Body of pancreas (tissue), 4 donors: ENCODE measurements at places on chromosomes 5 and 9. TPM values are rescaled to one million over a fixed set of nuclear protein-coding genes. Genes with fewer than 3 reads are reported as not detected.

GRCh38 chr9:127133739-127134167 lies 11.3 kb upstream of the ANGPTL2 start:
- DNase-seq = no peak

DNA sequence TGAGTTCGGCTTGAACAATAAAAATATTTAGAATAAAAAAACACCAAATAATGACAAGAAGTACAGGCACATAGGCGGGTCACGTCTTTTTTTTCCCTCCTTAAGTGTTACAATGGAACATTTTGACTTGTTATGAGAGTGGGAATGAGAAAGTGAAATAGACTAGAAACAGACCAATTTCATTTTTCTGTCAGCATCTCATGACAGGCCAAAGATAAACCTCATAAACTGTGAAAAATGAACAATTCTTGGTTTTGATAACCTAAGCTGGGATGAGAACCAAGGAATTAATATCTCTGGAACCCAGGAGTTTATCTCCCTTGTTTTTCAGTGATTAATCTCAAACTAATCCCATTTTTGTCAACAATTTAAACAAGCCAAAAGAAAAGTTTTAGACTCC lies 299.5 kb downstream of the SLIT3 start:
- no peak for DNase-seq

DNA sequence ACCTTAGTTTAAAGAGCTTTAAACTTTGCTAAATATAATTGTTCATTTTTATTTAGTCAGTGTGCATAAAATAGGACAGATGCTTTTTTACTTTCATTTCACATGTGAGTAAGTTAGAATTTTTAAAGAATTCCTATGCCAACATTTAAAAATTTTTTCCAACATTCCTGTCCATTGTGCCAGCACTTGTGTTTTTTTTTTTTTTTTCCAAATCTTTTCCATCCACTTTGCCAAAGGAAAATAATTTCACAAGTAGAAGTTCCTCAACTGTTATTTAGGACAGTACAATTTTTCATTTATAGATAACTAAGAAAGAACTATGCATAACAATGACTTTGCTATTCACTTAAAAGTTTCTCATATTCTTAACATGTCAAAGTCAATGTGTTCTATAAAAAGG lies 189.5 kb downstream of the ADAMTS6 start:
- DNase-seq = no peak

DNA sequence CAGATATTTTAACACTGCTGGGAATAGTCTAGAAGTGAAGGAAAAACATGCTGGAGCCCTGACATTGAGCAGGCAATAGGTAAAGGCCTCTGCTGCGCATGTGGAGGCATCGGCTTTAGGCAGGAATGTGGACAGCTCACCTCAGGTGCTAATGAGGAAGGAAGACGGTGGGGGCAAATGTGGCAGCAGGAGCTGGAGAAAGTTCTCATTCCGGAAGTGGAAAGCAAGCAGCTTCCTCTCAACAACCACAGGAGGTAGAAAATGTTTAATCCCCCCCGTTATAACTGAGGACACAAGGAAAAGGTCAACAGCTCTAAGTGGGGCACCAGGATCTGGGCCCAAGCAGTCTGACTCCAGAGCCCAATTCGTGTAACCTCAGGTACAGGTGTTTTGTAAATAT lies 7.6 kb upstream of the RPS14 start:
- DNase-seq = no peak

GRCh38 chr9:14186096-14186495 lies 127.8 kb downstream of the NFIB start:
- DNase-seq = no peak

- DNase-seq = no peak
Observed at GRCh38 chr5:21263361-21263760, 1275.4 kb upstream of the CDH18 start.

GRCh38 chr5:66875315-66875714 lies 279.1 kb downstream of the MAST4 start:
- no peak for DNase-seq

GRCh38 chr5:133849116-133849515 lies 119.3 kb downstream of the C5orf15 start:
- DNase-seq = no peak

DNA sequence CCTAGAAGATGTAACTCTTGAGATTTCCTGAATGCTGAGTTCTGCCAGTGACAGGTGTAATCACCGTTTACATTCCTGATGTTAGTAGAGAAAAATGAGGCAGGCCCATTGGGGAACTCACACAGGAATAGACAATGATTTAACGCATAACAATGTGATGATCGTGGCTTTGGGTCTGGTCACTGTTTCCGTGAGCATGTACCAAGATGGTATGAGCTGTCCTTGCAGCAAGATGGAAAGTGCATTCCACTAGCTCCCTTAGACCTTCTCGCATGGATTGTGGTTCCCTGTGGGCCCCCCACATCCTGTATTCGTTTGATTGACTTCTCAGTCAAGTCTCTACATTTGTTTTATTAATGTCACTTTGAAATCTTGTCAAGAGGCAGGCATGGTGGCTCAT lies 124.0 kb upstream of the DAP start:
- DNase-seq = no peak

DNA sequence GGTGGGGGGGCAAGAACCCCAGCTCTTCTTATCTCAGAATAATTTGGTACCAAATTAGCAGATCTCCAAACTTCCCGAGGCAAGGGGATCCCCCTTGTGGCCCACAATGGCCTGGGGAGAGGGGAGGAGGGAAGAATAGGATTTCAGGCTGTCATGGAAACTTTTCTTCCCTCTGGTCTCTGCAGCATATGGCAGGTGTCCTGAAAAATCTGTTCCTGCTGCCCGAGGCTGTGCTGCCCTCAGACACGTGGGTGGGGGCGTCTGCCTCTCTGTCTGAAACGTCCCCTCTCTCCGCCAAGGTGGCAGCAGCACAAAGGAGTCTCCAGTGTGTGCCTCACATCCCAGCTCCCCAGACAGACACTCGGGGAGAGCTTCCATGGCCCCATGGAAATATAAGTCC lies 34.0 kb downstream of the CCNJL start:
- no peak for DNase-seq

GRCh38 chr9:73065439-73065838 lies 86.2 kb upstream of the ANXA1 start:
- DNase-seq = no peak

The TAF11L7 gene
- not detected for total RNA-seq

The STK32A gene
- 9.1 TPM for total RNA-seq

The FOXD4 gene
- total RNA-seq = not detected

The STING1 gene
- total RNA-seq = 24.4 TPM

The MLANA gene
- total RNA-seq = not detected
